Spinal cord (tissue), 10 donors: ENCODE measurements at places on chromosomes 12 and 14. TPM values are rescaled to one million over a fixed set of nuclear protein-coding genes. Genes with fewer than 3 reads are reported as not detected.
A peak's percentile ranks its signal among the peaks of the same experiment; 100 is the strongest.

DNA sequence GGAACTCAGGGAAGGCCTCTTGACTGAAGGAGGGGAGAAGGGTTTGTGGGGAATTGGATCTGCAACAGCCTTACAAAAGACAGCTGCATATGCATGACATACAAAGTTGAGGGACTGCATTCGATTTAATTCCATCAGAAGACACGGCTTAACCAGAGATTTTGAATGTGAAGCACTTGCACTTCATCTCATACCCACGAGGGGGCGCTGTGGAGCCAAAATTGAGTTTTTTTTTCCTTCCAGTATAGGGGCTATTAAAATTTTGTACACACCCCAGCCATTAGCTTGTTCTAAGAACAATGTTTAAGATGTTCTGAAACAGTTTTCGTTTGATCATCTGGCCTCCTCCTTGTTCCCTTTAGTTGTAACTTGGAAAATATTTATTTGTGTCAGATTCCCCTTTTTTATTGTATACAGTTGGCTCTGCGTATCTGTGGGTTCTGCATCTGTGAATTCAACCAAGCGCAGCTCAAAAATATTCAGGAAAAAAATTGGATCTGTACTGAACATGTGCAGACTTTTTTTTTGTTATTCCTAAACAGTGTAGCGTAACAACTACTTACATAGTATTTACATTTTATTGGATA lies 1.6 kb downstream of the SUDS3 start:
- peaks cover 26% of the 10 kb centered on the region for H3K36me3 ChIP-seq
- no peak overlapping the region for H3K27ac ChIP-seq
- no peaks in the 10 kb centered on the region for H3K27me3 ChIP-seq
- H3K4me3 ChIP-seq = peak overlapping the region; percentile 63
- DNase-seq = peak; percentile 85
- peaks cover 13% of the 10 kb centered on the region for H3K4me1 ChIP-seq

DNA sequence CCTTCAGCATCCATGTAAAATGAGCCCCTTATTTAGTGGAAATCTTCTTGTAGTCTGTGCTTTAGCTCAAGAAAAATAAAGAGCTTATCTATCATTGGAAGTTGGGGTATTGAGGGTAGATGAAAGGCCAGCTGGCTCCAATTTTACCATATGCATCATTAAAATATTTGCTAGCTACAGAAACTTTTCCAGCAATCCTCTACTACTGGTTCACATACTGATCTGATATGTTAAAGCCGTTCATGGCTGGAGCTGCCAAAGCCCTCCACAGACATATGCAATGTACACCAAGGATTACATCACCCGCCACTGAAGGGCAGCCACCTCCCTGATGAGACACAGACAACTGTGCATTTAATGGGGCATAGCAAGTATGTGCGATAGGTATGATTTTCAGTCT lies 1205.3 kb downstream of the GALC start:
- H3K4me3 ChIP-seq = no peak overlapping the region
- peak; percentile 23 for DNase-seq
- H3K27me3 ChIP-seq = no peaks in the 10 kb centered on the region
- no peaks in the 10 kb centered on the region for H3K4me1 ChIP-seq
- no peaks in the 10 kb centered on the region for H3K36me3 ChIP-seq

GRCh38 chr12:99476956-99477355 lies 170.6 kb upstream of the GARIN6 start:
- no peak for DNase-seq
- no peaks in the 10 kb centered on the region for H3K36me3 ChIP-seq
- no peaks in the 10 kb centered on the region for H3K27me3 ChIP-seq
- H3K4me1 ChIP-seq = no peaks in the 10 kb centered on the region
- no peak overlapping the region for H3K4me3 ChIP-seq

The DAO gene
- 0.40 TPM for total RNA-seq

The DLST gene
- total RNA-seq = 47.7 TPM
